ENCODE measurements at places on chromosomes 2 and 18.
A peak's percentile ranks its signal among the peaks of the same experiment; 100 is the strongest.

DNA sequence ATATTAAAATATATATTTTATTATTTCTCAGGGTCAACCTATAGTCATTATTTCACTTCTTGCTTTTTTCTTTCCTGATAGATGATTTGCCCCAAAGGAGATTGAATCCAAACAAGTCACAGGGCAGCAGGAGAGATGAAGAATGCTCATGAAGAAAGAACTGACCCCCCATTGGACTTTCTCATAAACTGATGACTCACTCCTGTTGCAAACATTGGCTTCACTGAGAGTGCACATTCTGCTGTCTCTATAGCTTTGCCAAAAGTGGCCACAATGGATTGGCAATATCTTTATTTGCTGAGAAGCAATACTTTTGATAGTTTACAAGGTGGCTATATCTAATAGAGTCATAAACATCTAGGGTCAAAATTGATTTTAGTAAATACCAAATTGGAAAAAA lies 55.9 kb upstream of the ZNF385B start:
- DNase-seq = no peak

GRCh38 chr2:2597712-2598111 lies 266.6 kb upstream of the MYT1L start:
- DNase-seq = no peak

DNA sequence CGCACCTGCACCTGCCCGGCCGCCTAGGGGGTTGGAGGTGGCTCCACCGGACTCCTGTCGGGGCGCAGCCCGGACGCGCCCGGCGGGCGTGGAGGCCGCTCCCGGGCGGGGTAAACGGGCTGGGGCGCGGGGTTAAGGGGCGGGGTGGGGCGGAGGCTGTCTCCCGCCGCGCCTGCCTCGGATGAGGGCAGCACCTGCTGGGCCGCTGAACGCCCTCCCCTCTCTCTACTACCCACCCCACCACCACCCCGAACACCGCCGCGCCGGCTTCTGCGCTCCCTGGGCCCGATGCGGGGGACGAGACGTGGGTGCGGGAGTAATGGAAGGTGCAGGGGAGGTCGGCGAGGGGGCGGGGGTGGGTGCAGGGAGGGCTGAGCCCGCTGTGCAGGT lies 224.8 kb upstream of the ID2 start:
- DNase-seq = no peak

- no peak for DNase-seq
Measured at GRCh38 chr2:205771031-205771430, 88.7 kb downstream of the NRP2 start.

DNA sequence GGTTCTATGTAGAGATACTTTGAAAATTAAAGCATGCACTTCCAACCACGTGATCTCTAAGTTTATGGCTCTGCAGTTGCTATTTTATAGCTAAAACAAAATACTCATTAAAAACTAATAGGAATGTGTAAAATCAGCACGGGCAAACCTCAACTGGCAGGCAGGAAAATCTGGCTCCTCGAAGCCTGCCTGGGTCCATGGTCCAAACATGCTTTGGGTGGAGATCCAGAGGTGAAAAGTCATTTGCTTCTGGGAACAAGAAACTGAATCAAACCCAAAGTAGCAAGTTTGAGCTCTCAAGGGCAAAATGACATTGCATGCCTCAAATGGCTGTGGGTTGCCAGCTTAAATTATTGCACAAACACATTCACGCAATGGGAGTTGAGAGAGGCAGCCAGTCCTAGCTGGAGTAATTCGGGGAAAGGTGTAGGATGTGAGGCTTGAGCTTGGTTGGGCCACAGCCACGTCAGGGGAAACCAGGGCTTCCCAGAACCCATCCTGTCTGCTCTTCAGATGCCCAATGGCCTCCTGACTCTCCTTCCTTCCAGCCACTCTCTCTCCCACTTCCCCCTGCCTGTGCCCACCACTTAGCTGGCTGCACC lies 75.2 kb upstream of the LCLAT1 start:
- no peak for DNase-seq

GRCh38 chr2:160993654-160994061 lies 166.6 kb upstream of the TANK start:
- no peak for DNase-seq

- DNase-seq = no peak
Measured at GRCh38 chr2:117948615-117949014, 65.3 kb downstream of the CCDC93 start.

DNA sequence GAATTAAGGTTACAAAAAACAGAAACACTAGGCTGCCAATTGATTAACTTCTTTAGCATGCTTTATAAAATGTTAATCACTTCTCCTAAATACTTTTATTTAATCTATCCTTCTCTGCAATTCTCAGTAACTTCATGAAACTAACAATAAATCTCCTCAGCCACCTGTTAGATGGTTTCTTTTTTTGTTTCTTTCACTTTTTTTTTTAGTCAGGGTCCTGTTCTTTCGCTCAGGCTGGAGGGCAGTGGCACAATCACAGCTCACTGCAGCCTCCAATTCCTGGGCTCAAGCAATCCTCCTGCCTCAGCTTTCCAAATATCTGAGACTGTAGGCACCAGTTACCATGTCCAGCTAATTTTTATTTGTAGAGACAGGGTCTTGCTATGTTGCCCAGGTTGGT lies 213.4 kb upstream of the STK17B start:
- DNase-seq = no peak

GRCh38 chr2:120239488-120240287 lies 13.0 kb upstream of the RALB start:
- DNase-seq = no peak

GRCh38 chr18:50358844-50359243 lies 16.0 kb upstream of the SKA1 start:
- DNase-seq = no peak

- no peak for DNase-seq
Measured at GRCh38 chr2:1750270-1750932, 6.1 kb upstream of the PXDN start.

DNA sequence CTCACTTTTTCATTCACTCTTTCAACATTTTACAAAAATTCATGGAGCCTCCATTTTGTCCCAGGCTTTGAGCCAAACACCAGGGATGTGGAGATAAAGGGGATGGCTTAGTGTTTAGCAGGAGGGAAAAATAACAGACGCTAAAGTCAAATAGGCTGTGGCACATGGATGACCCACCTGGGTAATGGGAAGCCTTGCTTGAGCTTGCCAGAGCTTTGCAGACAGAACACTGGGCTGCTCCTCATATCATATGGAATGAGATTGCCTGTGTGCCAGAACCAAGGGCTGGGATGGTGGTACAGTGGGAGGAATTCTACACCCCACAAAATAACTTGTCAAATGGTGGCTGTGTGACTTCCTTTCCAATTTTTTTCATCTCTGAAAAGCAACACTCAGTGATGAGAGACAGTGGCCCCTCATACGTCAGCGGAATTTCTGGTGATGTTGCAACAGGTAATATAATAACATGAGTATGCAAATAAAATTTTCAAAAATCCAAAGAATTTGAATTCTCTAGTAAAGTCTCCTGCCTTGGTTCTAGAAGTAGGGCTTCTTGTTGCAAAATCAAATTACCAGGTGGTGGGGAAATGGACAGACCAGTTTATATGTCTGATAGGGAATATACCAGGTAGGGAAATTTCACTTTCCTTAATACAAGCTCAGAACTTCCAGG lies 252.9 kb downstream of the CLIP4 start:
- DNase-seq = no peak

DNA sequence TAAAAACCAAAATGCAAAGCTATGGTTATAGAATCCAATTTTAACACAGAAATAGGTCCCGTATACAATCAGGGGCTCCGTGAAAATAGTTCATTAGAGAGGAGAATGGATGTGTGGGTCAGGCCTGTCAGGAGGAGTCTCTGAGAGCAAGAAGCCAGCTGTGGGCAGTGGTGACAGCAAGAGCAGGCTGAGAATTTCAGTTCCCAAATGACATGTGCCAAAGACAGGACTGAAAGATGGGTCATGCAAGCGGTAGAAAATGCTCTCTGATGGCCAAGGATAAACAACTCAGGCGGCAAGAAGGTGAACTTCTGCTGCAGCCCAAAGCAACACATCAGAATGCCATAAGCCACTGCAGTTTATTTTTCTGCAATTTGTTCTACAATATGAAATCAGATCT lies 100.4 kb downstream of the CCDC141 start:
- DNase-seq = no peak

GRCh38 chr2:200451511-200451910 lies 58.4 kb downstream of the KCTD18 start:
- DNase-seq = peak; percentile 32

GRCh38 chr2:159200498-159200897 lies 86.0 kb downstream of the WDSUB1 start:
- no peak for DNase-seq

DNA sequence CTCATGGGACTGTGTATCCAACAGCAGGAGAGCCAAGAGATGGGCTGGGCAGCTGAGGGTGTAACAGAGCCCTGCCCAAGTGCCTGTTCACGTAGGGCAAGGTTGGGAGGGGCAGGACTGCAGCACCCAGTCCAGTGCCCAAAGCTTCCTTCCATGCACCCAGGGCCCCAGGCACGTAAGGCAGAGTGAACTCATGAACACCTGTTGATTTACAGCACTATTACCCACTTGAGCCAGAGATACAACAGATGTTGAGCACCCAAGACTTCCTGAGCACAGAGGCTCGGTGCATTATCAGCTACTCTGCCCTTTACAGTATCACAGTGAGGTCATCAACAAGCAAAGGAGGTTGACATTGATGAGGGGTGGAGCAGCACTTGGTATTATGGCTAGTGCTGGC lies 50.2 kb upstream of the FHL2 start:
- no peak for DNase-seq

DNA sequence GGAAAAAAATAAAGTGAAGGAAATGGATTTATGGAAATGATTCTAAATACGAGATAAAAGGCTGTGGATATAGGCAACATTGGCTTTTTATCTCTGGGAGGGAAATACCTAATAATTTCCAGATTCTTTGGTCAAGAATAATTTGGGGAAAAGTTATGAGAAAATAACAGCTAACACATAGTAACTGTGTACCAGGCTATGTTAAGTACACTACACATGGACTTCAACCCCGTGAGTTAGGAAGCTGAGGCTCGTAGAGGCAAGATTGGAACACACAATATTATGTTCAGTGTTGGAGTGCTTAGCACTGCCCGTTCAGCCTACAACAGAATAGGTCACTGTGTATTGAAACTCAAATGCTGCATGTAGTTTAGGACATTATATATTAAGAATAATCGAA lies 34.3 kb upstream of the GPD2 start:
- no peak for DNase-seq

DNA sequence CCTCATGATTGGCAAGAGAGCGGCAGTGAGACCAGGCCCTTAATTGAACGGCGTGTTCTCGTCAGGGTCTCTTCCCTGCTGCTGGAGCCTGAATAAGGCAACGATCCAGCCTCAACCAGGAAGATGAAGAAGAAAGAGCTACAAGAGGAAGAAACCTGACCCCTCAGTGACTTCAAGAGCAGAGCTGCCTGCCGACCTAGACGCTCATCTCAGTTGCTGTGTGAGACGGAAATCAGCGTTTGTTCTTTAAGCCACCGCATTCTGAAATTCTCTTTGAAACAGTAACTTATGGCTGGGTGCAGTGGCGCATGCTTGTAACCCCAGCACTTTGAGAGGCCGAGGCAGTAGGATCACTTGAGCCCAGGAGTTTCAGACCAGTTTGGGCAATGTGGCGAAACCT lies 29.6 kb upstream of the KCNG3 start:
- DNase-seq = no peak

DNA sequence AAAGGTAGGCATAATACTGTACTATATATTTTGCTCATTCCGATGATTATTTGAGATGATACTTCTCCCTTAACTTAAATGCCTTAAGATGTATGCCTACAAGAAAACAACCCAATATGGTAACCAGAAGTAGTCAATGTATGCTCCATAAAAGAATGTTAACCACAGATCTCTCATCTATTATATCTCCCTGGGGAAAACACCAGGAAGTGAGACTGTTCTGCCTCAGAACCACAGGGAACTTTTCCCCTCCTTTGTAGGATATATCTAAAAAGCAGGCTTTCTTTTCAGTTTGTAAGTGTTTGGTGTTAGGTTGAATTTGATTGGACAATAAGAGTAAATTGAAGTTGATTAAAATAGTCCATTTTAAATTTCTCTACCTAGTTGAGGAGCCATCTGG lies 1160.5 kb upstream of the NXPH2 start:
- no peak for DNase-seq

- DNase-seq = no peak
Measured at GRCh38 chr2:101679037-101679726, 18.3 kb upstream of the MAP4K4 start.

DNA sequence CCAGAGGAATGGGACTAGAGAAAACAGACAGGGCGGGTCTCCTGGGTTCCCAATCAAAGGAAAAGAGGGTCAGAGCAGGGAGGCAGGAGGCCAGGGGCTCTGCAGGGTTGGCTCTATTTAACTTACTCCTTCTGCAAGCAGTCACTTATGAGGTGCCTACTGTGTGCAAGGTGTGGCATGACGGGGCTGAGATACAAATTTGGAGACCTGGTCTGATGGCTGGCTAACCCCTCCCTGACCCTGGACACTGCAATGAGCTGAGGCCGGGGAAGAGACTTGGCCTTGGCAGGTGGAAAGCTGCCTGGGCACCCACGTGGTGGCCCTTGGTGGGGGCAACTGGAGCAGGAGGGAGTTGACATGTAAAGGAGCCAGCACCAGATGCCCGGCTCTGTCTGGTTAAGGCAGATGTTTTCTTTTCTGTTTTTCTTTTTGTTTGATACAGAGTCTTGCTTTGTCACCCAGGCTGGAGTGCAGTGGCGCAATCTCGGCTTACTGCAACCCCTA lies 148.5 kb upstream of the GATA6 start:
- no peak for DNase-seq

DNA sequence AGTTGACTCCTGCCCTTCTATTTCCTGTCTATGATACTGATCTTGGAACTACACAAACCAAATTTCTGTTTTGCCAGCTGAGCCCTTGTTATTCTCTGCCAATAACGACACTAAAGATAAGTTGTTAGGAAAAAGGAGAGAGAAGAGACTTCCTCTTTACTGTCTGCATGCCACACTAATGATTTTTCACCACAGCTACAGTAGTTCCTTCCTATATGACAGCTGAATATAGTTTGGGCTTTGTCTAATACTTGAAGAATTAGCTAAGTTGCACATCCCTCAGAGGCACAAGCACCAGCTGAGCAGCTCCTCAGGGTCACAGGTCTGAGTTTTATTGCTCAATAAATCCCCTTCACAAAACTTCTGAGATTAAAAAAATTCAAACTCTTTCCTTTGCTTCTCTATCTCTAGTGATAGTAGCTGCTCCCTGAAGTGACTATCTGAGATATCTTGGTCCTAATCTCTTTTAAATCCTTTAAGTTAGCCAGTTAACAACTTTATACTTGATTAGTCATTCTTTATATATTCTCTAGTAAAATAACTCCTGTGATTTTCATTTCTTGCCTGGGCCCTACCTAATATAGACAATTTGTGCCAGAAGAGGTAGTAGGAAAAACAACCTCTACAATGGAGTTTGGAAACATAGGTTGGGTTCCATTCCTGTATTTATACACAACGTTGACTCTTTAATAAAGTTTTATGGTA lies 253.0 kb upstream of the CNTNAP5 start:
- DNase-seq = no peak

GRCh38 chr2:86781363-86781762 lies 9.3 kb downstream of the CD8A start:
- no peak for DNase-seq

GRCh38 chr18:21453511-21453901 lies 147.0 kb downstream of the ESCO1 start:
- peak; percentile 29 for DNase-seq

- DNase-seq = peak; percentile 14
Measured at GRCh38 chr2:38722271-38723061, 28.7 kb downstream of the SRSF7 start.

- DNase-seq = peak; percentile 2
Measured at GRCh38 chr2:140586379-140586778, 1544.4 kb downstream of the LRP1B start.
